ENCODE measurements at places on chromosomes 2 and 18.

GRCh38 chr2:130190237-130190636 lies 8.0 kb downstream of the TUBA3E start:
- no peak for DNase-seq

- no peak for DNase-seq
These were observed 132.4 kb downstream of the COPS8 start for GRCh38 chr2:237217995-237218616.

GRCh38 chr2:237982039-237982725 lies 15.4 kb downstream of the UBE2F start:
- no peak for DNase-seq

DNA sequence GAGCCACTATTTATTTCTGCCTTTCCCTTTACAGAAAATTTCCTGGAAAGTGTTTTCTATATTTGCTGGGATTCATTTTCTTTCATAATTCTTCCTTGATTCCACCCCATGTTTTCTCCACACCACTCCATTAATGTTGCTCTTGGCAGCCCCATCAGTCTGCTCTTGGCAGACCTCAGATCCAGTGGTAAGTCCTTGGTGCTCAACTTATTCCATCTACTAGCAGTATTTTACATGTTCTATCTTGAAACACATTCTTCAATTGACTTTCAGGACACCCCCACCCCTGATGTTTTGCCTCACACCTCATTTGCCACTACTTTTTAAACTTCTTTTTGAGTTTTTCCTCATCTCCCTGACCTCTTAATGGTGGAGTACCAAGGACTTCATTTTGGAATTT lies 65.0 kb downstream of the HNMT start:
- peak; percentile 3 for DNase-seq

- DNase-seq, result no peak
These were observed 429.1 kb downstream of the DSC3 start for GRCh38 chr18:30613467-30613801.

- DNase-seq, result no peak
These were observed 10.3 kb upstream of the KYNU start for GRCh38 chr2:142867136-142867535.

DNA sequence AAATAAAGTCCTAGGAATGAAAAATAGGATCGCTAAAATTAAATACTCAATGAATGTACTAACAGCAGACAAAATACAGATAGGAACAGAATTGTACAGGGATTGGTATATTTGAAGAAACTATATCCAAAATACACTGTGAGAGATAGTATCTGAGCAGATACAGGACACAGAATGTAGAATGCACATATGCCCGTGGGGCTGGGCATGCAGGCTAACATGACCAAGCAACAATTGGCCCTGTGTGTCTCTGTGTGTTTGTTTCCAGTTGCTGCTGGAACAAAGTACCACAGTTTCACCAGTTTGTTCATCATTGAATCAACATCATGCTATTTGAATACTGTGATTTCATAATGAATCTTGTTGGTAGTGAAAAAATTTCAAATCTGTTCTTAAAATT lies 127.6 kb downstream of the PMAIP1 start:
- no peak for DNase-seq

DNA sequence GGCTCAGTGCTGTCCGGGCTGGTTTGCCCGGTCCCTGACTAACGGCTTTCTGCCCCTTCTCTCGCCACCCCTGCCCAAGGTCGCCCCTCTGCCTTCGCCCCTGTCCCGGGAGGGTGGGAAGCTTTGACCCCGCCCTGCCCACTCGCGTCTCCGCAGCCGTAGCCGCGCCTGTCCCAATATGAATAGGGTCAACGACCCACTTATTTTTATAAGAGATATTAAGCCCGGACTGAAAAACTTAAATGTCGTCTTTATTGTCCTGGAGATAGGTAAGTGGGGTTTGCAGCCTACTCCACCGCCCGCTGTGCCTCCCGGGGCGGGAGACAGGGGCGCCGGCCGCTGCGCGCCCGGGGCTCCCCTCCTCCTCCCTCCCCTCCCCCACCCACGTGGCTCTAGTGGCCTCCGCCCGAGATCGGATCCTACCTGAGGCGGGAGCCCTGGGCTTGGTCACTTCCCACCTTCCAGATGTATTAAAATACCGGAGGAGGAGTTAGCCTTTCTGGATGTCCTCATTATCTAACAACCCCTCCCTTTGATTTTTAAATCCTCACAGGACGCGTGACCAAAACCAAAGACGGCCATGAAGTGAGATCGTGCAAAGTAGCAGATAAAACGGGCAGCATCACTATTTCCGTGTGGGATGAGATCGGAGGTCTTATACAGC lies 633 bp downstream of the NABP1 start:
- no peak for DNase-seq

DNA sequence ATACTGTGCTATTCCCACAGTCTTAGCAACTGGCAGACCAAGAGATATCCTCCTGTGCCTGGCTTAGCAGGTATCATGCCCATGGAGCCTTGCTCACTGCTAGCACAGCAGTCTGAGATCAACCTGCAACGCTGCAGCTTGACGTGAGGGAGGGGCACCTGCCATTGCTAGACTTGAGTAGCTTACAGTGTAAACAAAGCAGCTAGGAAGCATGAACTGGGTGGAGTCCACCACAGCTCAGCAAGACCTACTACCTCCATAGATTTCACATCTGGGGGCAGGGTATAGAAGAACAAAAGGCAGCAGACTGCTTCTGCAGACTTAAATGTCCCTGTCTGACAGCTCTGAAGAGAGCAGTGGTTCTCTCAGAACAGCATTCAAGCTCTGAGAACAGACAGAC lies 74.8 kb downstream of the AKAIN1 start:
- DNase-seq, result no peak

- no peak for DNase-seq
These were observed 24.7 kb downstream of the TLK1 start for GRCh38 chr2:171136024-171136423.

DNA sequence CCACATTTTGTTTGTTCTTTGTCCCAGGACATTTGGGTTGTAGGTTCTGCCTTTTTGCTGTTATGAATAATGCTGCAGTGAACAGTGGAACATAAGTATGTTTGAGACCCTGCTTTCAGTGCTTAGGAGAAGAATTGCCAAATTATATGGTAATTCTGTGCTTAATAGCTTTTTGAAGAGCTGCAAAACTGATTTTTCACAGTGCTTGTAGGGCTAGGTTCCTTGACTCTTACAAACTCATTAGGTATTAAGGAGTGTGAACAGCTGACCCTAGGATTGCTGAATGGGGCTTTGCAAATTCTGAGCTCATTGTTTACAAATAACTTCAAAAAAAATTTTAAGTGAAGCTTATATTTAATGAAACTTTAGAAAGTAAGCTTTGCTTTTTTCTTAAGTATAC lies 154.2 kb downstream of the LTBP1 start:
- DNase-seq, result no peak

- DNase-seq, result peak; percentile 81
These were observed 977 bp downstream of the SLC8A1 start for GRCh38 chr2:40450796-40451430.

- peak; percentile 57 for DNase-seq
These were observed 46.1 kb upstream of the SH3BP4 start for GRCh38 chr2:234905547-234906265.

DNA sequence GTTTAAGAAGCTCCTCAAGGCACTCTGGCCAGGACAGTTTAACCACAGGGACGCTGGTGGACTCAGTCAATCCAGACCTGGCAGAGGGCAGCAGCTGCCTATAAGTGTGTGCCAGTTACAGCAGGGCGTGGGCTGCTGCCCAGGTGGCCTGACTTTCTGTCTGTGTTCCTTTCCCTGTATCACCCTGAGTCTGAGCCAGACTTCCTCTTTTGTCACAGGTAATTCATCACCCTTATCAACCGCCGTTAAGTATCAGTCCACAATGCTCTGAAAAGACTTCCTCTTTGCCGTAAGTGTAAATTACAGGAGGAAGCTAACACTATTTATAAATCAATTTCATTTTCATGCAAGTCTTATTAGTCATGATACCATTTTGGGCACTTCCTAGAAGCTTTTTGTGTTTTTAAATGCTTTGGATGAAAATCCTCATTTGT lies 7.0 kb downstream of the LPIN1 start:
- no peak for DNase-seq

DNA sequence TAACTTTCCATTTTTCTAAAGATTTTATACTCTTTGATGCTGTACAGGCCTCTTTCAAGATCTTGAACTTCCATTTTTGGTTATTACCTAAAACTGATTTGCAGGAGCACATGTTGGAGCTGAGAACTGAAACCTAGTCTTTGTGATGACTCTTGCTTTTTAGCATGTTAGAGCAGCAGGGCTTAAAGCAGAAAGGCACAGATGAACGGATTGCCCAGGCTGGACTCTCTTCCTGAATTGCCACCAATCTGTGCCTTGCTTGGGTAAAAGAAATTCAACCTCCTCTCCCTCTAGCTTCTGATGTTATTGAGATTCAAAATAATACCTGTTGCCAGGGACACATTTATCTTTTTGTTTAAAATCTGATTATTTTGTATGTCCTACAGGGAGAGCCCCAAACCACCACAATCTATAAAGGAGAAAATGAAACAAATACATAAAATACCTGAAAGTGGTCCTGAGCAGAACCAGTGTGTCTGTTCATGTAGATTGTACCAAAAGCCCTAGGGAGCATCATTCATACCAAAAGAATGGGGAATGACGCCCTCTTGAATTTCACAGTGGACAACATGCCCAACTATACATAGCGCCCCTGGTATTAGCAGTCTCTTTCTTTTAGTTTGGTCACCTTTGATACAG lies 277.0 kb upstream of the MAP2 start:
- no peak for DNase-seq

DNA sequence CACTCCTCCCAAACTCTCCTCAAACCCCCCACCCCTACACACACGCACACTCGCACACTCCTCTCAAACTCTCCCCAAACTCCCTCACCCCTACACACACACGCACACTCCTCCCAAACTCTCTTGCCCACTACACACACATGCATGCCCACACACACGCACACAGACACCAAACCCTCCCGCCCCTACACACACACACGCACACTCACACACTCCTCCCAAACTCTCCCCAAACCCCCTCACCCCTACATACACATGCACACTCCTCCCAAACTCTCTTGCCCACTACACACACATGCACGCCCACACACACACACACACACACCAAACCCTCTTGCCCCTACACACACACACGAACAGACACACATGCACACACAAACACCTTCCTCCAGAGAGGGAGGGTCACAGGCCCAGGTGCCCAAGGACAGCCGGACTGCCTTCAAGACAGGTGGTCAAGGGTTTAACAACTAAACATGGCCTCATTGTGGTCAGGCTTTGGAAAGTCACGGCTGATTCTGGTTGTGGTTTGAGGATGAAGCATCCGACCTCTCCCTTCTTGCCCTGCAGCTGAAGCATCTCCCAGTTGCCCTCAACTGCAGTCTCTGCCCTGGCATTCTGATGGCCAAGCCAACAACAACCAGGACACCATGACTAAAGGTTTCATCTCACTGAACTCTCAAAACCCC lies 72.3 kb upstream of the SNTG2 start:
- no peak for DNase-seq

- DNase-seq, result peak; percentile 83
These were observed 51.4 kb downstream of the IL1RL2 start for GRCh38 chr2:102238039-102238756.

GRCh38 chr2:230790981-230791380 lies 73.8 kb upstream of the ITM2C start:
- DNase-seq, result no peak

DNA sequence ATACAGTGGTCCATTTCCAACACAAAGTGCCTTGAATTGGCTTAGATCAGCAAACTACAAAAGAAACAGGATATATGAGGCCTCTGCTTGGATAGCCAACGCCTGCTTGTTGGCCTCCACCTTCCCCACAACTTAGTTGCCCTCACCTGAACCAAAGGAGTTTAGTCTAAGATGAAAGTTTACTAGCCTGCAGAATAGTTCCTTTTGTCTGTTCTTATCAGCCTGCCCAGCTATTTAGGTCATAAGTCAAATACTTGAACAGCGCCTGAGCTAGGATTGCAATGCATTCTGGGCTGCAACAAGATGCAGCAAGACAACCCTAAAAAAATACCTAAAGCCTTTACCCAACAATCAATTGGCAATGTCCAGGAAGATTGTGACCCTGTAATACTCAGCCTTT lies 13.1 kb upstream of the EPG5 start:
- DNase-seq, result no peak

DNA sequence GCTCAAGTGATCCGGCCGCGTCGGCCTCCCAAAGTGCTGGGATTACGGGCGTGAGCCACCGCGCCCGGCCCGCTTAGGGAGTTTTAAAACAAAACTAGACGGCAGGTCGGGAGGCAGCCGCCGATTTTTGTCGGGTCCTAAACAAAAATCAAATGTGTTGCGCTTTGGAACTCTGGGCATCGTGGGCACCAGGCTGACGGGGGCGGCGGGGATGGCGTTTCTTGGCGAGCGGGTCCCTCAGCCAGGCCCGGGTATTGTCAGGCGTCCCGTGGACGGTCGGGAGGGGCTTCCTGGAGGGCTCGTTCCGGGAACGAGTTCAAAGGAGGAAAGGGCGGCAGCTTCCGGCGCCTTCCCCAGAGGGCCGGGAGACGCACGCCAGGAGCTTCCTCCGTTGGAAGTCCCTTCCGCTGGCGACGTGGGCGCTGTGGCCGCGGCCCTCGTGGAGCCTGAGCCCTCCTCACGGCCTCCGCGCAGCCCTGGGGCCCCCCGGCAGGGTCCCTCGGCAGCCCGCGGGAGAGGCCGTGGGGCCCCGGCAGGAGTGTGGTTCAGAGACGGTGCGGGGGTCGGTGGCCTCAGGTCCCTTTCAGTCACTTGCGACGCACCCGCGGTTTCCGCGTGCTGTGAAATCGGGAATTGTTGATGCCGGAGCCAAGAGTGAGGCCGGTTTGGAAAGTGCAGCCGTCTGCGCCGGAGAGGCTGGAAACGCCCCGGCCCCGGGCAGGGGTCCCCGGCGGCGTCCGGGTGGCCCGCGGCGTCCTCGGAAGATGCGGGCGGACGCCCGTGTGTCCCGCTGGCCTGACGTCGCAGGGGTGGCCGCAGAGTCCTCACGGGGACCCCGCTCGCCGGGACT lies 59.3 kb downstream of the EMILIN2 start:
- DNase-seq, result no peak

All from IMR-90 (cell line).